PC-9 (cell line): ENCODE measurements at places on chromosomes 5 and 9.

- no peak for DNase-seq
- H3K4me3 ChIP-seq: no peak overlapping the region
- no peaks in the 10 kb centered on the region for H3K36me3 ChIP-seq
- H3K4me1 ChIP-seq: no peaks in the 10 kb centered on the region
- no peak overlapping the region for H3K27ac ChIP-seq
Measured at GRCh38 chr9:38765101-38765500, 45.2 kb upstream of the FAM240B start.

DNA sequence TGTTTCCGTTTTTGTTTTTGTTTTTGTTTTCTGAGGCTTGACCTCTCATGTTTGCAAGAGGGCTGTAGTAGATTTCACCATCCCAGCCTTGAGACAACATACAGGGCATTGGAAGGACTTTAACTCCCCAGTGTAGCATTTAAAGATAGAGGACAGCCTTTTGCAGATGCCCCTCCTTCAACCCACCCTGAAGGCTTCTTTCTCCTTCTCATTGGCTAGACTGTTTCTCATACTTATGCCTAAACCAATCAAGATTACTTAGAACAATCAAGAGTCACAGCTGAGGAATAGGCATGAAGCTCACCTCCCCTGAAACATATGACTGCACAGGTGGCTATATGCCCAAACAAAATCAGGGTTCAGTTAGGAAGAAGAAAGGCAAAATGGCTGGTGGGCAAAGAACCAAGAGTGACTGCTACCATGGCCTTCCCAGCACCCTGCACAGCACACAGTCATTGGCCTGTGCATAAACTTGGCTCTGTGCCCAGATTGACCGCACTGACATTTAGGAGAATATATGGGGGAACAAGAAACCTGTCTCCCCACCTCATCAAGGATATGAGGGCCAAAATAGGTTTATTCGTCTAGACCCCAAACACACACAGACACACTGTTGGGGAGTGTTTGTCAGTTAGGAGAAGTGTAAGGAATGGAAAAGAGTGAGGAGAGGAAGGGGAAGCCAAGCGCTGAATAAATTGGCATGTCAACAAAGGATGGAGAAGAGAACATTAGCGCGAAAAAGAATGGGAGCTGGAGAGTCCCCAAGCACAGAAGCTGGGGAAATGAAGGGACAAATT lies 137.3 kb upstream of the RANBP3L start:
- no peaks in the 10 kb centered on the region for H3K36me3 ChIP-seq
- H3K27me3 ChIP-seq: no peaks in the 10 kb centered on the region
- DNase-seq: no peak
- H3K4me3 ChIP-seq: no peak overlapping the region

- H3K36me3 ChIP-seq: no peaks in the 10 kb centered on the region
- no peaks in the 10 kb centered on the region for H3K27me3 ChIP-seq
- H3K4me3 ChIP-seq: no peak overlapping the region
- H3K27ac ChIP-seq: no peak overlapping the region
Measured at GRCh38 chr9:20980832-20981455, 50.5 kb downstream of the HACD4 start.

DNA sequence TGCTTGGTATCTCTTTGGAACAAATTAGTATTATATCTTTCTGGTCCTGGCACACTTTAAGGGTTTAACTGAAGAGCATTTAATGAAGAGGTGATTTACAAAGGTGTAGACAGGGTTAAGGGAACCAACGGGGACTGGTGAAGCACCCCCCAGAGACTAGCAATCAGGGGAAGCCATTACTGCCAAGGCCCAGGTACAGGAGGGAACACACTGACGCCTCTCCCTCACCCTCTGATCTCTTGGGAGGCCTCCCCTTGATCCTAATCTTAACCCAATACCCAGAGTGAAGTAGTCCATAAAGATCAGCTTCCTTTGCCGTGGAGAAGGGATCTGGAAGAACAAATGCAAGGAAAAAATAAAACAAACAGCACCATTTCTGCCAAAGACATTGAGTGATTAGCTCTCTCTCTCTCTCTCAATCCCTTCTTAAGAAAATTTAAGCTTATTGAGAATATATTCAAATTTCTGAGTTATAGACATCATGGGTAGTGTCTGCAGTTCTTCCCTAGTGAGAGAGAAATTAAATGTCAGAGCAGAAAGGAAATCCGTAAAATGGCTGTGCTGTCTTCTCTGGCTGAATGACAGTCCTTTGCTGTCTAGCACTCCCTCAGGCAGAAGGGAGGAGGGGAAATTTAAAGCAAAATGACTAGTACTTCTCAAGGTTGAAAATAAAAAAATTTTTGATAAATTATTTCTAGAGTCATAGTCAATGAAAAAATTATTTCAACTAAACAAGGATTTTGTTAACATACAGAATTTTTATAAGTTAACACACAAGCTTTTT lies 20.0 kb downstream of the F2R start:
- no peaks in the 10 kb centered on the region for H3K36me3 ChIP-seq
- no peak for DNase-seq
- H3K27ac ChIP-seq: no peak overlapping the region

DNA sequence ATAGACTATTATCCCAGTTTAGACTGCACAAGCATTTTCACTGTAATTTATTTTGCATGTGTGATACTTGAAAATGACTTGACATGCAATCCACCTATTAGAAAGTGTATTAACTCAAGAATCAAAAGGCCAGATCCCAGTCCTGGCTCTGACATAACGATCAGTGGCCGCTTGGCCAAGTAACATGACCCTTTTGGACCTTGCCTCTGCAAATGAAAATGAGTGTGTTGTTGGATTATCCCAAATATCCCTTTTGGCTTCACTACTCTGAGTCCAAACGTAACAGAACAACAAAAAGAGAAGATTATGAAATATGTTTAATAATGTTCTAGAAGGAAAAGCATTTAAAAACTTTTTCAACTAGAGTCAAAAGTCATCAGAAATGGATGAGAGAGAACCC lies 19.0 kb downstream of the DMGDH start:
- no peak overlapping the region for H3K27ac ChIP-seq
- no peak overlapping the region for H3K4me3 ChIP-seq
- no peaks in the 10 kb centered on the region for H3K27me3 ChIP-seq
- H3K36me3 ChIP-seq: no peaks in the 10 kb centered on the region
- no peak for DNase-seq

DNA sequence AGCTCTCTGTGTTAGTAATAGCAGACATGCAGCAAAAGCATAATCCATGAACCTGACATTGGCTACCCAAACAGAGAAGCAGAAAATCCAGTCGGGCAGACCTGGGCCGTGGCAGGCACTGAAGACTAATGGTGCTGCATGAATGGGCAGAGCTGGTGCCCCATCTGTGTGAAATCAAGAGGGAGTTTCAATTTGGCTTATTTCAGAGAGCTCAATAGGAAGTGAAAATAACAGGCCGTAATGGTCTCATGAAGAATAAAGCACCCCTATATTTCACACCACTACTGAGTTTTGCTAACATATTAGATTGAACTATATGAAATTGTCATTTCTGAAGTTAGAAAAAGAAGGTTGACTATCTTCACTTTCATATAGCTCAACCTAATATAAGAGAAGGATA lies 149.7 kb downstream of the ENC1 start:
- peak; percentile 3 for DNase-seq
- H3K27me3 ChIP-seq: no peaks in the 10 kb centered on the region
- no peaks in the 10 kb centered on the region for H3K36me3 ChIP-seq
- H3K4me3 ChIP-seq: no peak overlapping the region
- no peaks in the 10 kb centered on the region for H3K4me1 ChIP-seq
- no peak overlapping the region for H3K27ac ChIP-seq

DNA sequence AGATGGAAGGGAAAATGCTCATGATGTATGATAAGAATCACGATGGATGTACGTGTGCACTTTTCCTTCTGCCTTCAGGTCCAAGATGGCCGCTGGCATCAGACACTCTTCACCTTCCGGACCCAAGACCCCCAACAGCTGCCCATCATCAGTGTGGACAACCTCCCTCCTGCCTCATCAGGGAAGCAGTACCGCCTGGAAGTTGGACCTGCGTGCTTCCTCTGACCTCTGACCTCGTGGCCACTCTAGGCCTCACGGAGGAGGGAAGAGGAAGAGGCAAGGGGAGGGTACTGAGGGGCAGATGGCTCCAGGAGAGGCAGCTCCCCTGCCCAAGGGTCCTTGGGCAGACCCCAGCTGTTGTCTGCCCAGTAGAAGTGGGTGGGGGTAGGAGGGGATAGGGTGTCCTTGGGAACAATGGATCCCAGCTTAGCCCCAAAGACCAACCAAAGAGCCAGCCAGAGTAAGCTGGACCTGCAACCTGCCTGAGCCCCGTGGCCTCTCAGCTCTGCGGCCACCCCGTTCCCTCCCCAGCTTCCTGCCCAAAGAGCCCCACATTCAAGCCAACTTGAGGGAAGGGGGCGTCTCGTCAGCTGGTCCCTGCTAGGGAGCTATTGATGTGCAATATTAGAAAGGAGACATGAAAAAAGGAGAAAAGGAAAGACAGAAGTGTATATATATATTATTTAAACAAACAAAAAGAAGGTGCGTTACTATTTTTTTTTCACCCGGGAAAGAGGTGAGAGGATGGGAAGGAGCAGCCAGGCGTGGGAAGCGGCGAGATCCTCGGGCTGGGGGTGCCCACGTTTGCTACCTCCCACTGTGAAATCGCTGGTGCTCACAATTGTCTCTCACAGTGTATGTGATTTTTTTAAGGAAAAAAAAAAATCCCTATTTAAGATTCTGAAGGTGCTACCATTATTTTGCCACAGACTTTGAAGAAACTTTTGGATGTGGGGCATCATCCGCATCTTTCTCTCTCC lies 12.1 kb upstream of the ORM1 start:
- no peak for DNase-seq
- no peak overlapping the region for H3K4me3 ChIP-seq
- H3K4me1 ChIP-seq: no peaks in the 10 kb centered on the region
- H3K27me3 ChIP-seq: 0 out of 2 replicates have a peak, but pooled peaks cover 4% of the 10 kb centered on the region
- no peaks in the 10 kb centered on the region for H3K36me3 ChIP-seq

DNA sequence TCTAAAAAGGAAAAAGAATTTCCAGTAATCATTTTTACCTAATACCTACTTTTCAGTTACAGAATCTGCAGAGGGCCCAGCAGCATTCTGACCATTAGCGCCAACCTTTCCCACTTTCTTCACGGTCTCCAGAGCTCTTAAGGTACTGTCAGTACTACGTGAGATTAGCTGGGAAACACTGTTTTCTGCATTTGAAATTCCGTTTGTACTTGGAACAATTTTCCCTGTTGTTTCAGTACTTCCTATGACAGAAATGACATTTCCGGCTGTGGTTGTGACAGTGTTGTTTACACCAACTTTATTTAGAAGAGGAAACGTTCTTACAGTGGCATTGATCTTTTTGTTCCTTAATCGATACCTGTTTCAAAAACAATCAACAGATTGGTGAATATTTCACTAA lies 36.9 kb upstream of the PDCL start:
- H3K4me3 ChIP-seq: no peak overlapping the region
- no peak for DNase-seq
- no peaks in the 10 kb centered on the region for H3K4me1 ChIP-seq
- no peak overlapping the region for H3K27ac ChIP-seq
- no peaks in the 10 kb centered on the region for H3K27me3 ChIP-seq

DNA sequence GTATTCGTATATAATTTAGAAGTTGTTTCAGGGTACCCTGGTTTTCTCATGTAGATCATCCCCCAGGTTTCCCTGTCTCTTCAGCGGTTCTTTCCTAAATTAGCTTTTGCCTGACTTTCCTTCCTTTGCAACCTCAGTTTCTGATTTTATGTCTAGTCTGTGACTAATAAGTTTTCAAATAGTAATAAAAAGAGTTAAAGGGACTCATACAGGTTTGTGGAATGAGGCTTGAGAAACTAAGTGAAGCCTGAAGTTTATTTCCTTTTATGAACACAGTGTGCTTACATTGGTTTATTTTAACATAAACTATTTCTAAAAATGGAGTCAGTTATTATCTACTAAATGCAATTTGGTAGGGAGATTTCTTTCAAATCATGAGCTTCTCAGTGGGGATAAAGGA lies 96.8 kb downstream of the TRIO start:
- H3K27me3 ChIP-seq: no peaks in the 10 kb centered on the region
- 0 out of 2 replicates have a peak overlapping the region, but pooled peaks have one; percentile 8 for H3K27ac ChIP-seq
- H3K4me3 ChIP-seq: no peak overlapping the region
- H3K36me3 ChIP-seq: no peaks in the 10 kb centered on the region
- no peak for DNase-seq

GRCh38 chr5:150192462-150192861 lies 2.6 kb downstream of the SLC6A7 start:
- no peaks in the 10 kb centered on the region for H3K36me3 ChIP-seq
- peaks cover 25% of the 10 kb centered on the region for H3K27me3 ChIP-seq
- H3K27ac ChIP-seq: no peak overlapping the region
- no peak for DNase-seq
- H3K4me3 ChIP-seq: no peak overlapping the region

DNA sequence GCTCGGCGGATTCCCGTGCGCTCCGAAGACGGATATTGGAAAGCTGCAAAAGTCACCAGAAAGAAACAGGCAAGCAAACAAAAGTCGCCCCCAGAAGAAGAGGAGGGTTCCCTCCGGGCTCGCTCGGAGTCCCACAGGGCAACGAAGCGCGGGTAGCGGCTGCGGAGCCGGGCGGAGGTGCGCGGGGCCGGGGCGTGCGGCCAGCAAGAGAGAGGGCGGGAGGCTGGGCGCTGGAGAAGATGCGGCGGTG lies at the start of gene FBN2:
Gene FBN2, minus strand, starts transcription at position 246 of the 250 bp plus-strand sequence. CDS start 642 bp downstream, outside the sequence.
- no peak for DNase-seq
- H3K36me3 ChIP-seq: no peaks in the 10 kb centered on the region
- no peak within 1 kb of the TSS for H3K27ac ChIP-seq
- H3K4me1 ChIP-seq: no peaks in the 10 kb centered on the region
- no peaks in the 10 kb centered on the region for H3K27me3 ChIP-seq
- no peak within 1 kb of the TSS for H3K4me3 ChIP-seq

DNA sequence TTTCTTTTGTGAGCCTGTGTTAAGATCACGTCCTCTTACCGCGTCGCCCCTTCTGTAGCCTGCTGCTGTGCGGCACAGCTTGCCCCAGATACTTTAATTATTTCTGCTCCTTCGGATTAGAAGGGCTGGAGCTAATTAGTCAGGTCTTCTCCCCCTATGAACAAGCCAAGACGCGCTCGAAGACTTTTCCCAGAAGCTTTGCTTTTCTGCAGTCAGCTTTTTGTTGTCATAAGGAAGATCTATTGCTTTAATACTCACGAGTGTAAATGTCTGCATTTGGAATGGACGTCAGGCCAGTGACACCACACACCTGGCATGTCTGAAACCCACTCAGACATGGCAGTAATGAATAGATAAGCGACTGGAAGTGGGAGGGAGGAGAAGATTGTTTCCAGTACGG lies 37.0 kb downstream of the PRUNE2 start:
- DNase-seq: no peak
- H3K4me3 ChIP-seq: no peak overlapping the region
- H3K27ac ChIP-seq: no peak overlapping the region
- H3K36me3 ChIP-seq: no peaks in the 10 kb centered on the region
- H3K4me1 ChIP-seq: no peaks in the 10 kb centered on the region; the same call in 1 of the 2 replicates

GRCh38 chr5:93571114-93571949 lies 9.7 kb downstream of the NR2F1-AS1 start:
- H3K36me3 ChIP-seq: peaks cover 7% of the 10 kb centered on the region; the same call in 1 of the 2 replicates
- no peaks in the 10 kb centered on the region for H3K4me1 ChIP-seq
- no peak overlapping the region for H3K27ac ChIP-seq
- DNase-seq: no peak
